ENCODE measurements at places on chromosomes 6 and 20.

DNA sequence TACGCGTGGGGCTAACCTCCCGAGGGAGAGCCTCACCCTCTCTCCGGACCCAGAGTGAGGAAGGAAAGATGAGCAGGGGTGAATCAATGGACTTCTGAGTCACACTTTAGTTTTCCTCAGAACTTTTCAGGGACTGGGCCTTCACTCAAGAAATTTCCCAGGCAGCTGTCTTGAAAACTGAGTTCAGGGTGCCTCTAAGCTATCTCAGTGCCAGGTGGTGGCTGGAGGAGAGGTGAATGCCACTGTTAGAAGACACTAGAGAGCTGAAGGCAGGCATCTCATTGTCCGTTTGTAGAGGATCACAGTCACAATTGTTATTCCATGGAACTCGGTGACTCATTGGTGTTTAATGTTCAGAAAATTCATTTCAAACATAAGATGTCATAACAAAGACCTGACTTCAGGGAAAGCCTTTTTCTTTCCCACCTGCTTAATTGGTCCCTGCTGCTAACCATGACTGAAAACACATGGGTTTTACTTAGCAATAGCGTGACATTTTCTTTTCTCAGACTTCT lies 5.3 kb upstream of the SERPINB6 start:
- DNase-seq = no peak

DNA sequence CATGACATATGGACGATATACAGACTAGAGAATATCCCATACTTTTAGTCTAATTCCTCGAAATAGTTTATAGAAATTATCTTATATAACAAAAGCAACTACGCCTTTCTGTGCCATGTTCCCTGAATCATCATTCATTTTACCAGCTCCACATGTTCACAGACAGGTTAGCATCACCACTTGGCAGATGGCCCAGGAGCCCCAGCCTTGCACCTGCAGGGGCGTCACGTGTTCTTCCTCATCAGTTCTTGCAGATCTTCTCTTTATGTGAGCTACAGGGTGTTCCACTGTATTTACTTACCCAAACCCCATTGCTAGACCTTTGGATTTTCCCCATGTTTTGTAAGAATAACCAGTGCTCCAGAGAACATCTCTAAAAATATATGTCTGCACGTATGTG lies 12.6 kb upstream of the BNIP5 start:
- no peak for DNase-seq

DNA sequence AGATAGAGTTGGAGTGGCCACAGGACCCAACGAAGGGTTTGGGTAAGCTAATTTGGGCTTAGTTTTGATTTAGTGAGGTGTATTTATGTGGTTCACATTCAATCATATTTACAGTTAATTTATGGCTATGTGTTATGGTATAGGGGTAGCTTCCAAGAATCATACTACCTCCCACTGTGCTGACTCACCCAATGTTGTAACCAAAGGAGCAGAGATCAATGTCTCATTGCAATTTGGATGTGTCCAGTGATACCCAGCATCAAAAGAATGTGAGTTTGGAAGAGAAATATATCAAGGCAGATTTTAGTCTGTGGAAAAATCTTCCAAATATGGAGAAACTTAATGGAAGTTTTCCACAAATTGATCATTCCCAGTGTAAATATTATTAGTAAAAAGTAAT lies 25.3 kb upstream of the SMIM8 start:
- DNase-seq = no peak

DNA sequence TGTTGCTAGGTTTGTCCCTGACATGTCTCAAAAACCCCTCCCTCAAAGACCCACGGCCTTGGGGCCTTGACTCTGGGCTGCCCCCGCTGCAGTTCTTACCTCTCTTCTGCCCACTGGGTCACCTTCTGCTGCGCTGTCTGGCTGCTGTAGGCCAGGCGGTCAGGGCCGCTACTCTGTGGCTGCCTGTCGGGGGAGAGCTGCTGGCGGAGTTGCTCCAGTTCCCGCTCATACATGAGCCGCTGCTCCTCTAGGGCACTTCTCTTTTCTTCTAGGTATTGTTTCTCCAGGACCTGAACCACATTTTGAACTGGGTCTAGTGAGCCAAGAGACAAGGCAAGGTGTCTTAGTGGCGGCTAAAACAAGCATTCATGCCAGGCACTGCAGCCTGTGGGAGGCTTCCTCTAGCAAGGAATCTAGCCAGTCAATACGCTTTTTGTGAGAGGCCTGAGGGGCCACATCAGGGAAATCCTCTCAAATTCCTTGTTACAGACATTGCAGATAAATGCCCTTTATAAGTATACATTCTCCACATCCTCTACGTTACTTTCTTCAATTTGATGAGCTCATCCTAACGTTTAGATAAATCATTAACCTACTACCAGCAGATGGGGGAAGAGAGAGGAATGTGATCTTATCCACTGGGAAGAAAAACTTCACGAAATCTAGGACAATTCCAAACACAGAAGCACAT lies 110.3 kb upstream of the NUP153 start:
- no peak for DNase-seq

DNA sequence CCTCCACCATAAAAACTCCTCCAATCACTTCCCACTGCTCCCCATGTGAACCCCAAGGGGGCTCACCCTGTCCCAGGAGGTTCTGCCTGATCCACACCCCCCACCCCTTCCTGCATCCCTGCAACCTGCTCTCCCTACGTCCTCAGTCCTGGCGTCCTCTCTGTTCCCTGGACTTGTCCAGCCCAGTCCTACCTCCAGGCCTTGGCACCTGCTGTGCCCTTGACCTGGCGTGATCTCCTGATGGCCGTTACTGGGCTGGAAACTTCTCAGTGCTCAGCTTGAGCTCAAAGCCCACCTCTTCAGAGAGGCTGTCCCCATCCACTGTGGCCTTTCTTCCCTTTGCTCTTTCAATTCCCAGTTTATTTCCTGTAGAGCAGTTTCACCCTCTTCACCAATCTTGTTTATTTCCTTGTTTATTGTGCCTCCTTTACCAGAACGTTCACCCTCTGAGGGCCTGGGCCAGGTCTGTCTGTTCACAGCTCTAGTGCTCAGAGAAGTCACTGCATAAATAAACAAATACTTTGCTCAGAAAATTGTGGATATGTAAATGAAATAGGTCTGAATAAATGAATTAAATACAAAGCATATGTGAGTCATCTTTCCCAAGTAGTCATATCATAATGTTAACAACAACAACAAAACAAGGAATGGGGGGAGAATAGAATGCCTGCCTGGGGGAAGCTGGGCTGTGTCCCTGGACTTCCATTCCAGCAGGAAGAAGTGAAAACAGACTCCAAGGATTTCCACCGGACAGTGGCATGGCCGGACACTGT lies 175.7 kb upstream of the SULF2 start:
- DNase-seq = no peak

- DNase-seq = no peak
These were observed 60.9 kb downstream of the BCAS4 start for GRCh38 chr20:50855498-50856474.

Measured in RWPE2 (cell line).